Trophoblast cell (in vitro differentiated cells and primary cell): ENCODE measurements at places on chromosomes 7 and 10.

DNA sequence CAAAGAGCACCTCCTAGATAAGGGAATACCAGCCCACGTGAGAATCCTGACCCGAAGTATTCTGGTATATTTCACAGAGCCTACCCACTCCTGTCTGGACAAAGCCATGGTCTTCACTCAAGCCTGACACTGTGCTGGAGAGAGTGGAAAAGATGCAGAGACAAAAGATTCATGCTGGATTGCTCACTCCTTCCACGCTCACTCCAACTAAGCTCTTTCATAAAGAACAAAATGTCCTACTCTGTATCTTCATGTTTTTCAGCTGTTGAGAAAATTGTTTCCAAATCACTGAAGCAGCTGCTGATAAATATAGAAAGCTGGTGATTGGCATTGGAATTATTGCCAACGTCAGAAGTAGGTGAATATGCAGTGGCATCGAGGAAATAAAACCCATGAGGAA is 106.0 kb downstream of the ABLIM1 start:
- DNase-seq, result no peak

- no peak for DNase-seq
Measured at GRCh38 chr7:3861386-3861785, 560.3 kb downstream of the SDK1 start.

GRCh38 chr7:70052691-70053090 is 454.4 kb downstream of the AUTS2 start:
- DNase-seq, result peak; percentile 21

DNA sequence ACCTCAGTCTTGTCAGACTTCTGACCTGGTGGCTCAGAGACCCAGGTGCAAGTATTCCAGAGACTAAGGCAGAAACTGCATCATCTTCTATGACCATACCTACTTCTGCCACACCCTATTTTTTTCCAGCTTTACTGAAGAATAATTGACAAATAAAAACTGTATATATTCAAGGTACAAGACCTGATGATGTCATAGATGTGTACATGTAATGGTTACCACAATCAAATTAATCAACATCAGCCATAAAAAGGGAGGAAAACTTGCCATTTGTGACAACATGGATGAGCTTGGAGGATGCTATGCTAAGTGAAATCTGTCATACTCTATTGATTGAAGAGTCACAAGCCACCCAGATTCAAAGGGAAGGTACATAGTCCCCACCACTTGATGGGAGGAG is 815.6 kb downstream of the SORCS1 start:
- DNase-seq, result no peak

DNA sequence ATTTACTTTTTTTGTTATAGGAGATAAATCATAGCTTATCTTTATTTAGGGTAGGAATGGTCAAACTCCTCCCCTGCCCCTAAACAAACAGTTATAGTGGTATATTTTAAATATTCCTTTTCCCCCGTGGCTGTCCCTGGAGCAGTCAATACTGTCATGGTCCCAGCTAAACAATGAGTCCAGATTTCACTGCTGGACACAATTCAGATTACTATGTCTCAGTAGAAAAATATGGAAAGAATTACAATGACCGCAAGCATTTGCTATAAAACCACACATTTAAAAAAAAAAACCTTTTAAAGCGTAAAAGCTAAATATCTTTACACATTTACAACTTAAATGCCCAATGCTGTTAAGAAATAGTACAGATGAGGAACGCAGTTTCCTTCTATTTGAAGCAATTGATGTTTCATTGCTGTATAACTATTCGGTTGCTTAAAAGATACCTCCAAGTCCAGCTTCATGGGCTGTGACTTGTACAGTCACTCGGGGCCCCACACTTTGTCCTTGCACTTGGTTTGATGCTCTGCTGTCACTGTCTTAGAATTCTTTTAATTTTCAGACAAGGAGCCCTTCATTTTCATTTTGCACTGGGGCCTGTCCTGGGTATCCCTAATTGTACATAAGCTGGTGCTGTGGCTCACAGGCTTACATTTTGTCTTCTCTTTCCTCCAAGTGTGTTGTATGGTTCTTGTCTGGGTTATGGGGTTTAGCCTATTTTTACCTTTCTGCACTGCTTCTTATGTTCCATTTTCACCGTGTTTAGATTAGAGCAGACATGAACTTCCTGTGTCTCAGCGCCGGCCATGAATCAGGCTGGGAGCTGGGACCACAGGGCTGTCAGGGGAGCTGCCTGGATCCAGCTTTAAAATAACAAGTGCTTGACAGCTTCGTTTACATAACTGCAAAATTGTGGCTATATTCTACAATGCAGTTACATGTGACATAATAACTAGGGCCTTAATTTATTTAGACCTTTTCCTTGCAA is 530.2 kb upstream of the FZD8 start:
- no peak for DNase-seq

DNA sequence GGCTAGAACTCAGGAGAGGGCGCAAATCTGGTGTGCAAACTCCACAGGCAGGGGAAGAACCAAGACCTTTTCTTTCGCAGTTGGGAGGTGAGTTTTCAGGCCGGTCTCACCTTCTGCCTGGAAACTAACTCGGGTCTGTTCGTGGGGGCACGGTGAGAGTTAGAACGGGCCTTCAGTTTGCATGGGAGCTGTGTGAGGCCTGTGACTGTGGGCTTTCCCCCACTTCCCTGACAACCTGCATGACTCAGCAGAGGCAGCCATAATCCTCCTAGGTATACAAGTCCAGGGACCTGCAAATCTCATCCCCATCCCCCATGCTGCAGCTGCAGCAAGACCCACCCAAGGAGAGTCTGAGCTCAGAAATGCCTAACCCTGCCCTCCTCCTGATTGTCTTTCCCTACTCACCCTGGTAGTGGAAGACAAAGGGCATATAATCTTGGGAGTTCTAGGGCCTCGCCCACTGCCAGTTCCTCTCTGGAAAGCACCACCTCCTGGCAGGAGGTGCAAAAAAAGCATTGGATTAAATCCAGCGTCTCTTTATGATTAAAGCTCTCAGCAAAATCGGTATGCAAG is 194.9 kb upstream of the ETV1 start:
- no peak for DNase-seq
